ENCODE measurements at places on chromosomes 13 and 19. TPM values are rescaled to one million over a fixed set of nuclear protein-coding genes. Genes with fewer than 3 reads are reported as not detected.

ZNF835 gene
- 8.4 TPM for total RNA-seq

FCAR gene
- 6.3 TPM for total RNA-seq

APOE gene
- 47.3 TPM for total RNA-seq

LHB gene
- not detected for total RNA-seq

ATXN8OS gene
- total RNA-seq = not detected

ISYNA1 gene
- 15.8 TPM for total RNA-seq

PLK5 gene
- total RNA-seq = not detected

GPR183 gene
- 32.1 TPM for total RNA-seq

PAN3 gene
- total RNA-seq = 26.6 TPM

CDC42EP5 gene
- total RNA-seq = 23.9 TPM

CATSPERD gene
- not detected for total RNA-seq

CGB3 gene
- not detected for total RNA-seq

CEACAM8 gene
- 0.17 TPM for total RNA-seq

REEP6 gene
- 0.23 TPM for total RNA-seq

LILRB2 gene
- total RNA-seq = 5.6 TPM

DENND1C gene
- 0.46 TPM for total RNA-seq

ZNF284 gene
- total RNA-seq = 2.9 TPM

CGB1 gene
- total RNA-seq = not detected

ZC3H4 gene
- 26.3 TPM for total RNA-seq

KANK3 gene
- 26.0 TPM for total RNA-seq

TEX29 gene
- total RNA-seq = not detected

TMEM59L gene
- 2.4 TPM for total RNA-seq
